Esophagus muscularis mucosa (tissue), 4 donors: ENCODE measurements at places on chromosomes 12 and 14. TPM values are rescaled to one million over a fixed set of nuclear protein-coding genes. Genes with fewer than 3 reads are reported as not detected.

- H3K4me1 ChIP-seq, result peaks cover 32% of the 10 kb centered on the region
- H3K27ac ChIP-seq, result peak overlapping the region; percentile 69
- no peak for DNase-seq
- H3K36me3 ChIP-seq, result peaks cover 12% of the 10 kb centered on the region
- no peaks in the 10 kb centered on the region for H3K27me3 ChIP-seq
Measured at GRCh38 chr12:114396153-114396868, 9.6 kb downstream of the TBX5 start.

OR11H12 gene
- total RNA-seq, result not detected

DNA sequence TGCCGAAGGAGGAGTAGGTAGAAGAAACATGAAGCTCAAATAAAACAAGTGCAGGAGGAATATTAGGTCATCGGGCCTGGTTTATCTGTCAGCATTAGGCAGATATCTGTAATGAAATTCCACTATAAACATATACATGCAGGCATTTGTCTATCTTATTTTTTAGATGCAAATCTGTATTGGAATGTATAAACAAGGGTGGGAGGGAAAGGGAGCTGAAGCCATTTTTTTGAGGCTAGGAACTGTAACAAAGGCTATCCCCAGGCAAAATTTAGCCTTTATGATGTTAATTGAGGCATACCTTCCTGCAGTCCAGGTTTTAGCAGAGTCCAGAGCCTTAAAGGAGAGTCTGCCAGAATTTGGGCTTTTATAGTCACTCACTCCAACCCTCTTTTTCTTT is 72.5 kb downstream of the PHLDA1 start:
- H3K27ac ChIP-seq, result no peak overlapping the region
- DNase-seq, result no peak
- H3K4me3 ChIP-seq, result no peak overlapping the region
- no peaks in the 10 kb centered on the region for H3K27me3 ChIP-seq
- H3K36me3 ChIP-seq, result no peaks in the 10 kb centered on the region
- H3K4me1 ChIP-seq, result peaks cover 15% of the 10 kb centered on the region

DNA sequence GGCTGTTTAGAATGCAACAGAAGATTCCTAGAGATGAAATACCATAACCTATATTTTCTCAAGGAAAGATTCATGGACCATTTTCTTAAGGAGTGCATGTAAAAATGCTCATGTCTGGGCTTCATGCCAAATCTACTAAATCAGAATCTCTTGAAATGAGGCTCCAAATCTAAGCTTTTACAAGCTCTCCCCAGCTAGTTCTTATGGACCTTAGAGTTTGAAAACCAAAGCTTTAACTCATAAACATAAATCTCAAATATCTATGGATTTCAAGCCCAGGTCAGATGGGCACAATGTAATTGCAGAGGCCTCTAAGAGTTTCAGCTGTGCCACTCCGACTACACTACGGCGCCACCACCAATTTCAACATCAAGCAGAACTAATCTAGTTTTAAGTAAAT is 117.3 kb upstream of the CAND1 start:
- DNase-seq, result no peak
- H3K27ac ChIP-seq, result no peak overlapping the region
- no peaks in the 10 kb centered on the region for H3K36me3 ChIP-seq
- H3K27me3 ChIP-seq, result no peaks in the 10 kb centered on the region

- no peaks in the 10 kb centered on the region for H3K36me3 ChIP-seq
- H3K27ac ChIP-seq, result no peak overlapping the region
- H3K27me3 ChIP-seq, result no peaks in the 10 kb centered on the region
Measured at GRCh38 chr14:37447883-37448391, 147.1 kb downstream of the FOXA1 start.

DNA sequence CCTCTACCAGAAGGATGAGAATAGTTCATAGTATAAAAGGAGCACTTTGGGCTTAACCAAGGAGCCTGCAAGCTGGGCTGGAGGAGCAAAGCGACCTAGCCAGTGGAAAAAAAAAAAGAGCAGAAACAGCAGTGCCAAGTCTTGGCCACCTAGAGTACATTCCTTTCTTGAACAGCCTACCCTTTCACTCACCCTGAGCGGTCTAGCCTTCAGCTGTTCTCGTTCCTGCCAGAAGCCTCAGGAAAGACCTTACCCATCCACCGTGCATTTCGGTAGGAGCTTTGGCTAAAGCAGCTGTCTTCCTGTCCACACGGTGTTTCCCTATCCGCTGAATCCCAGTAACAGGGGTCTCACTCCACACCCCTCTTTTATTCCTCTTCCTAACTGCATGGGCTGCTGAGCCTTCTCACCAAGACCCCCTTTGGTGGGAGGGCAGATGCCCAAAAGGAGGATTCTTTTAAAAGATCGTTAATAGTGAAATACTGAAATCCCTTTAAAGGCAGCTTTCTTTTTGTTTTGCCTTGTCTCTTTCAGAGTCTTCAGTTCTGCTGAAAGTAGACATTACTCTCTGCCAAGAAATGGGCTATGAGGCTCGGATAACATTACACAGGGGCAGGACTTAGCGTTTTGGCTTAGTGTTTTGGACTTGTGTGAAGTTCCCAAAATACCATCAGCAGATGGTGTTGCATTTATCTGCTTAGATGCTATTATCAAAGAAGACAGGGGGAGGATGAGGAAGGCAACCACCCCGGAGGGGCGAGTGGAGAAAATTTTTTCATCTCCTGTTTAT is 88.5 kb upstream of the METAP2 start:
- peaks cover 36% of the 10 kb centered on the region for H3K4me1 ChIP-seq
- peak overlapping the region; percentile 85 for H3K27ac ChIP-seq
- no peaks in the 10 kb centered on the region for H3K36me3 ChIP-seq
- peak overlapping the region; percentile 55 for H3K4me3 ChIP-seq
- no peak for DNase-seq

- DNase-seq, result no peak
- H3K4me1 ChIP-seq, result peaks cover 77% of the 10 kb centered on the region
- H3K36me3 ChIP-seq, result no peaks in the 10 kb centered on the region
- peak overlapping the region; percentile 70 for H3K27ac ChIP-seq
- no peaks in the 10 kb centered on the region for H3K27me3 ChIP-seq
- H3K4me3 ChIP-seq, result no peak overlapping the region
Measured at GRCh38 chr14:61569812-61570548, 125.3 kb upstream of the HIF1A start.
